CD4-positive, alpha-beta T cell (primary cell): ENCODE measurements at places on chromosomes 3 and 15.

DNA sequence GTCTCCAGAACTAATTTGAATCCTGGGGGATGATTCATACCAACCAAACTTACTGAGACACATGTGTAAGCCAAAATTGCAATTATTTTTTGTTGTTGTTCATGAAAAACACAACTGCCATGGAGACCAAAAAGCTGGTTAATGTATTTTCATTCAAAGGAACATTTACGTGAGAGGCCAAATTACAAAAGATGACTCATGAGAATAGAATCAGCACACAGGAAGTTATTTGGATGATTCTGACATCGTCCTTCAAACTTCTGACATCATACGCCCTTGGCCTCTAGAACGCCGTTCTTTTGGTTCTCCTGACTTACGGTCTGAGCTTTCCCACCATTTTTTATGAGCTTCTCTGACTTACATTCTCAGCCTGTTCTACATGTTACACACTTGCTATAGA lies 3.0 kb upstream of the ZNF280D start:
- DNase-seq: no peak

GRCh38 chr3:152756807-152757206 lies 78.1 kb upstream of the P2RY1 start:
- no peak for DNase-seq

- DNase-seq: no peak
Measured at GRCh38 chr3:1848935-1849334, 249.7 kb upstream of the CNTN4 start.

DNA sequence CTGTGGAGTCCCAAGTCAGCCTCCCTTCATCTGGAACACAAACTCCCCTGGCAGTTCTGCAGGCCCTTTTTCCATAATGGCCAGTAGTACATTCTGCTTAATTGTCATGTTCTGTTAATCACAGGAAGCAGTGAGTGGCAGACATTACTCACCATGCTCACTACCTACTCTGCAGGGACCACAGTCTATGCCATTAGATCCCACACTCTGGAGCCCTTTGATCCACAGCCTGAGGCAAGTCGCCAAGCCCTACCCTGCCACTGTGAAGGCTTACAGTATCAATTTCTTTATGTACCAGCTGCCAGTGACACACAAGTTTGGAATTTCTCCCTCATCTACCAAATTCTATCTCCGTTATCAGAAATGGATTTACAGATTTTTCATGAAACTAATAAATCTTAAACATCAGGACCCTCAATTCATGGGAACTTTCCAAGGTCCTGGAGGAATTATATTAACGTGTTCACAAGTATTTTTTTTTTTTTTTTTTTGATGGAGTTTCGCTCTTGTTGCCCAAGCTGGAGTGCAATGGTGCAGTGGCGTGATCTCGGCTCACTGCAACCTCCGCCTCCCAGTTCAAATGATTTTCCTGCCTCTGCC lies 20.6 kb upstream of the WWTR1 start:
- DNase-seq: no peak

- DNase-seq: peak; percentile 78
Measured at GRCh38 chr3:66394019-66394752, 106.6 kb downstream of the LRIG1 start.

DNA sequence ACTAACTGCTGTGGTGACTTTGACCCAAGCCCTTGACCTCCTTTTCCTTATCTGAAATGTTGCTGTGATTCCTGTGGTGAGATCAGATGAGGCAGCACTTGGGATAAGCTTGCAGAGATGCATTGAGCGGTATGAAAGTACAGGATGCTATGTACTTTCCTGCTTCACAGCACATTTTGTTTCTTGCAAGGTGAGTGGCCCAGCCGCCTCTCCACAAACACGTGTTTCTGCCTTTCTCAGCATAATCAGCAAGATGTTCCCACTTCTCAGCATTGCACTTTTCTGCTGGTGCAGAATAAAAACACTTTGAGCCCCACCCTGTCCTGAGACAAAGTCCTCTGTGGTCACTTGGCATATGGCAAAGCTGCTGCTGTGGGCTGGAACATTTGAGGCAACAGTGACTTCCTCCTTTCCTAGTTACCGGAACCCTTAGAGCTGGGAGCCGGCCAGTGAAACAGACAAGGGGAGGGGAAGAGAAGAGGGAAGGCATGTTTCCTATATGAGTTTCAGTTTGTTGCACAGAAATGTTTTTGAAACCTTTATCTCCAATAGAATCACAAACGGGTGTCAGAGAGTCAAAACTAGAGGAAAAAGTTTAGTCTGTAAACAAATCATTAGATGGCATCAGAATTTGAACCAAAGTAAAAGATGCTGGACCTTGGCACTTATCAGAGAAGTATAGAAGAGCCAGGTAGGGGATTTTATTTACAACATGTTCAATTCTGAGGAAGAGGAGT lies 5.0 kb downstream of the NUDT16 start:
- no peak for DNase-seq

DNA sequence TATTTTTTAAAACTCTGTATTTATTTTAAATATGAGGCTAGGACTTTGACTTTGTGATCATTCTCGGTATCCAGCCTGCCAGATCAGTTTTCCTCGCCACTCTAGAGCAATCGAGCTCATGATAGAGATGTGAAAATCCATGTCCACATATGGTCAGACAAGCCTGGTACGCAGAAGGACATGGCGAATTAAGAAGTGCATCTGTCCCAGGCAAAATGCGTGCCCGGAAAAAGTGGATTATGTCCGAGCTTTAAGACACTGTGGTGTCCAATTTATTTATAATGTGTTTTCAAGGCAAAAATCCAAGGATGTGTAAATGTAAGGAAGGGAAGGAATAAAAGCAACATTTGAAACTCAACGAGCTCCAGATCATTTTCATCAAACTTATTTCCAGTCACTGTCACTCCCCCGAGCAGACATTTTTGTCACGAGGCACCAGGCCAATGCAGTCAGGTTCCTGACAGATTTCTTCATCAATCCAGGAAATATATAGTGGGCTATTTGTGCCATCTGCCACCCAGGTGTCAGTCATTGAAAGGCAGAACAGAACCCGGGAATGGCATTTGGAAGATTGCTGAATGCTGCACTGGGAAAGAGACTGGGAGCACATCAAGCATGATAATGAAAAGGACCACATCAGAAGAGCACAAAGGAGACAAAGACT lies 825.7 kb downstream of the SQOR start:
- DNase-seq: no peak

- no peak for DNase-seq
Measured at GRCh38 chr3:124201786-124202185, 209.9 kb upstream of the ROPN1 start.

GRCh38 chr3:129233538-129233937 lies 15.9 kb upstream of the COPG1 start:
- DNase-seq: no peak

DNA sequence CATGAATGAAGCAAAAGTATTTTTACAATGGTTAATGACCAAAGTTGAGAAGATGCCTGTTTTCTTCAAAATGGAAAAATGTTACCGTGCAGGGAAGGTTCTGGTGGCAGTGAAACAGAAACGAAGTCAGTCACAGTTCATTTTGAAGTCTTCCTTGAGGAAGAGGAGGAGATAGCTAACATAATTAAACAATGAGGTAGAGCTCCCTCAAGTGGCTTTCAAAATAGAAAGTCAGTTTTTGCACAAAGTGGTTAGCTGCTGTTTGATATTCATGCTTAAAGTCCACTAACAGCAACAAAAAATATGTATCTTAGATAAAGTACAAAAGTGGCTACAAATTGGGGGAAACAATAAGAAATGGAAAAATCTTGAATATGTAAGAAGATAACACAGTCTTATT lies 87.3 kb downstream of the TFG start:
- DNase-seq: no peak

GRCh38 chr3:127758013-127758412 lies 64.3 kb downstream of the MGLL start:
- no peak for DNase-seq

GRCh38 chr15:73599934-73600333 lies 33.3 kb downstream of the NPTN start:
- DNase-seq: no peak

- no peak for DNase-seq
Measured at GRCh38 chr15:57671636-57672035, 34.9 kb upstream of the POLR2M start.

DNA sequence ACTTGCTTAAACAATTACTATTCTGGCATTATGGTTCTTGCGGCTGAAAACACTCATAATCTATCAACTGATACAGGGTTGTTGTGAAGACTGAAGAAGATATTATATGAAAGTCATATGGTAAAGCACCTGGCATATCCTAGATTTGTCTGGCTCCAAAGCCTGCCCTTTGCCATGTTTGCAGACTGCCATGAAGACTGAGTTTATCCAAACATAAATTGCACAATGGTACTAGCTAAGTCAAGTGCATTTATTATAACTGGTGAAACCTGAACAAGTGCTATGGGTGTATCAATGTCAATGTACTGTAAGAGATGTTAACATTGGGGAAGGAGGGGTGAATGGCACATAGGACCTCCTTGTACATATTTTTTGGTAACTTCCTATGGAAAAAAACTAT lies 87.4 kb upstream of the MEX3B start:
- DNase-seq: no peak

DNA sequence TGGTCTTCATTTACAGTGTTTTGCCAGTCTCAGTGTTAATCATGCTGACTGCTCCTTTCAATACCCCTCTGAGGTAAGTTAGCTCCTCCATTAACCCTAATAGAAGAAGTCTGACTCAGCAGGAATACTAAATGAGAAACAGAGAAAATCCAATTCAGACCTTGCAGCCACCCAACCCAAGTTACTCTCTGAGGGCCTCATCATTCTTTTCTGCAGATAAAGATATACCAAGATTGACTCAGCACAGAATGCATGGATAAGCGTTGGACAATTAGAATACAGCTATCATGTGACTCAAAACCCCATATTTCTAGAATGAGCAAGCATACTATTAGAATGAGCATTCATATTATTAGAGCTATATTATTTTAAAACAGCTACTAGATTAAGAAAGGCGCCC lies 389.1 kb upstream of the SGO1 start:
- no peak for DNase-seq

DNA sequence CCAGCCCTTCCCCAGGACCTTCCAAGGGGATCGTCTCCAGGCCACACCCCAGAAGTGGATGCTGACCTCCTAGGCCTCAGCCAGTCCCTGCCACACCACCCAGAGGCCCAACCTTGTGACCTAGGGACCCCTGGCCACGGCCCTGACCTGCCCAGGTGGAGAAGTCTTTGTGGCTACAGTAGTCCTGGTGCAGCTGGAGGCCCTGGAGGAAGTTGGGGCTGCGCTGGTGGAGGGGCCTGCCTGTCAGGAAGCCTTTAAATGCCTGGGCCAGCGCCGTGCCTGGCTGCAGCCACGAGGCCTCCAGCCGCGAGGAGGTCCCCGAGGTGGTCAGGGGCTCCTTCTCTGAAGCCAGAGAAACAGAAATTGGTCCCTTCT lies 23.4 kb downstream of the PLA2G4D start:
- no peak for DNase-seq

DNA sequence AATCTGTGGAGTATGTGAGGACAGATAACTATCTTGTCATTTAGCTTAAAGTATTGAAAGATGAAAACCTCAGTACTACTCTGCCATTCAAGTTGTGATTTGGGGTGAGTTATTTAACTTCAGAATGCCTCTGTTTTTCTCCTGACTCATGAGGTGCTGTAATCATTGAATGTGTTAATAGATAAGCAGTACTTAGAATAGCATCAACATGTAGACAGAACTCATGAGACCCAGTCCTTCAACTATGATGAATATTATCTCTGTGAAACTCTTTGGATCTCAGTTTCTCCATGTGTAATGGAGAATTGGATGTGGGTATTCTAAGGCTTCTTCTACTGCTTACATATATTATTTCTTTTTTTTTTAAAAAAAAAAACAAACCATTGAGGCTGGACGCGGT lies 431.4 kb downstream of the GRM7 start:
- DNase-seq: no peak

- no peak for DNase-seq
Measured at GRCh38 chr15:63392361-63393009, 10.8 kb upstream of the CA12 start.

DNA sequence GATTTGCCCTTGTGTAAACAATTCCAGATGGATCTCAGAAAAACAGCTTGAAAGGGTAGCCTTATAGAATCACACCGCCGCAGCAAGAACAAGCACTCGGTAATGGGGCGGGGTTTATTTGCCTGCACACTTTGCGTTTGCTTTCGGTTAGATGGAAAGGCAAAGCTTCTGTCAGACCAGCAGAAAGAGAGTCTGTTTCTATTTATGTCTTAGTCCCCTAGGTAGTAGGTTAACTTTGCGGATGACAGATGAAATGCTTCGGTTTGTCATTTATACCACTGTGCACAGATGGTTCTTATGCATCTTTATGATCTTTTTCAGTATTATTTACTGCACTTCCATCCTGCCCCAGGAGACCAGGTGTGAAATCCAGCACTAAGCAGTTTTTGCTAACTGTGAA lies 62.2 kb downstream of the PYDC2 start:
- DNase-seq: no peak

- no peak for DNase-seq
Measured at GRCh38 chr3:155946178-155946577, 75.7 kb downstream of the GMPS start.

DNA sequence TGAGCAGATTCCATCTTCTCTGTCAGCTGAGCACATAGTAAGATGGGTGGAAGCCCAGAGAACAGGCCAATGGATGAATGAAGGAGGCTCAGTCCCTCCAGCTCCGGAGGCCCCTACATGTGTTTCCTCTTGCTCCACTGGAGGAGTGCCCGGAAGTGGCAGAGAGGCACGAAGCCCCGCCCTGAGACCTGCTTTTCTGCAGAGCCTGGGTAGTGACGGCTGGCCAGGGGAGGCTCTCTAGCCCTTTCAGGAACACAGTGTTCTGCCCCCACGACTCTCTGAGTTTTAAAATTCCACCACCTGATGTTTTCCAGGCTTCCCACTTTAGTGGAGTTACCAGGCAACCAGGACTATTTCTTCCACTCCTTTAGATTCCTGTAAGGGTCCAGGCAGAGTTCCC lies 149.4 kb upstream of the SLC6A11 start:
- no peak for DNase-seq

- DNase-seq: no peak
Measured at GRCh38 chr3:123058505-123058904, 8.3 kb upstream of the PDIA5 start.

DNA sequence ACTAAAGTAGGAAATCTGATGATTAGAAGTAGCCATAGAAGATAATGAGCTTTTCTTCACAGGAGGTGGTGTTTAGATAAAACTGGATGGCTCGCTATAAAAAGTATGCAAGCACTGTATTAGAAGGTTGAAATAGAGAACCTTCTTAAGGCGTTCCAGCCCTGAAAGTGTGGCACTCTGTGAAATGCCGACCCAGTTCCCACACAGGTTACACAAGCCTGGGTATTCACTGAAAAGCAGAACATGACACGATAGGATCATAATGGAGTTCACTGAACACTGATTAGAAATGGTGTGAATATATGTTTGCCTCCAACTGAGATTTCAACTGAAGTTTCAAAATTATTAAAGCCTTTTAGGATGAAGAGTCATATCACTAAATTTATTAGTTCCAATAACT lies 15.0 kb upstream of the LRRC34 start:
- no peak for DNase-seq

GRCh38 chr3:114707252-114707860 lies 413.5 kb downstream of the TIGIT start:
- no peak for DNase-seq
